ENCODE measurements at places on chromosomes 3 and 15. TPM values are rescaled to one million over a fixed set of nuclear protein-coding genes. Genes with fewer than 3 reads are reported as not detected.

Gene CPN2
- total RNA-seq = not detected

Gene LTF
- total RNA-seq = not detected

Gene ACKR2
- total RNA-seq = not detected

Gene GOLGA6L7
- not detected for total RNA-seq

Gene KATNBL1
- 76.2 TPM for total RNA-seq

Gene ZBTB47
- 10.0 TPM for total RNA-seq

Gene GATA2
- total RNA-seq = 38.3 TPM

Gene TRIM42
- not detected for total RNA-seq

Gene NAALADL2
- 3.8 TPM for total RNA-seq

Gene ISLR2
- not detected for total RNA-seq

Gene AKAP13
- 110 TPM for total RNA-seq

Gene ITIH1
- not detected for total RNA-seq

Gene DUOX1
- under 0.01 TPM for total RNA-seq

Gene C3orf85
- total RNA-seq = not detected

Gene PDZRN3
- total RNA-seq = 0.07 TPM

Gene SCN11A
- 0.27 TPM for total RNA-seq

Gene CLEC3B
- total RNA-seq = not detected

Gene LRRC31
- total RNA-seq = not detected

Gene GMNC
- not detected for total RNA-seq

Gene HYPK
- total RNA-seq = 11.0 TPM

Gene TLR9
- total RNA-seq = under 0.01 TPM

Gene RGMA
- total RNA-seq = not detected

Measured in thoracic aorta endothelial cell (primary cell).